ENCODE measurements at places on chromosomes 3 and 15.

DNA sequence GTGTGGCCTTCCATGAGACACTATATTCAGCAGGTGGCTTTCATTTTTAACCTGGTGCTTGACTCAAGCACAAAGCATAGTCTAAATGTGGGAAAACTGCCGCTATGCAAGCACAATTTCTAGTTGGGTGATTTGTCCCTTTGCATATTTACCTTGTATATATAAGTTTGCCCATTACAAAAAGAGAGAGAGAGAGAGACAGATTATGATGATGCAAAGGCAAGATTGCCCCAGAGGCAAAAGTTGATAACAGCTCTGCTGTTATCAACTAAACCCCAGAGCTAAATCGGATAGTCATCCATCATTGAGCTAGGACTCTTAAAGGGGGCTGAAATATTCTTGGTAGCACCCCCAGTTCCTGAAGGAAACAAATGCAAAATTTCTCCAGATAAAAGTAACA, 141.5 kb downstream of the AQP9 start:
- DNase-seq, result no peak

- DNase-seq, result no peak
These were observed 1.7 kb upstream of the SLC25A38 start for GRCh38 chr3:39381432-39381831.

DNA sequence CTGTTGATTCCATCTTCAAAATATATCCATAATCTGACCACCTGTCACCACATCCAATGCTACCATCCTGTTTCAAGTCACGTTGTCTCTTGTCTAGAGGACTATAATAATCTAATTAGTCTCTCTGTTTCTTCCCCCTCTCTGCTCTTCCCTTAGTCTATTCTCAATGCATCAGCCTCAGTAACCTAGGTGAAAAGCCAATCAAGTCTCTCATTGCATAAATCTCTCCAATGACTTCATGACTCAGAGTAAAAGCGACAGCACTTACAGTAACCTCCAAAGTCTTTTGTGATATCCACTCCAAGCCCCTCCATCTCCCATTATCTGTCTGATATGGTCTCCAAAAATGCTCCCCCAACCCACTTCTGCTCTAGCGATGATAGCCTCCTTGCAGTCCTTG, 7.2 kb downstream of the UBA3 start:
- no peak for DNase-seq

DNA sequence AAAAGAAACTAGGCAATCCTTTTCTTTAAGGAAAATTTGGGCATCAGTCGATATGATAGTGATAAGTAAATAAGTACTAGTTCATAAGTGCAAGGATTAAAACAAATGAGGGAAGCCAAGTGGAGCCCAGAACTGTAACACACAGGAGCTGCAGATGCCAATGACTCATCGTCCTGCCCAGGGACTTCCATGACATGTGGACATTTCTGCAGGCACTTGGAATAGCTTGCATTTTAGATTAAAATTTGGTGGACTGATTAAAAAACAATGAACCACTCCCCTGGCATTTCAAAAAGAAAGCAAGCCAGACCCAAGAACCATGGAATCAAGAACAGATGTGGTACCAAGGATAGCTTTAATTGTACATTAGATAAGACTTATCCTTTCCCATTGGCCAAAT, 2.9 kb downstream of the SAMD7 start:
- DNase-seq, result no peak

DNA sequence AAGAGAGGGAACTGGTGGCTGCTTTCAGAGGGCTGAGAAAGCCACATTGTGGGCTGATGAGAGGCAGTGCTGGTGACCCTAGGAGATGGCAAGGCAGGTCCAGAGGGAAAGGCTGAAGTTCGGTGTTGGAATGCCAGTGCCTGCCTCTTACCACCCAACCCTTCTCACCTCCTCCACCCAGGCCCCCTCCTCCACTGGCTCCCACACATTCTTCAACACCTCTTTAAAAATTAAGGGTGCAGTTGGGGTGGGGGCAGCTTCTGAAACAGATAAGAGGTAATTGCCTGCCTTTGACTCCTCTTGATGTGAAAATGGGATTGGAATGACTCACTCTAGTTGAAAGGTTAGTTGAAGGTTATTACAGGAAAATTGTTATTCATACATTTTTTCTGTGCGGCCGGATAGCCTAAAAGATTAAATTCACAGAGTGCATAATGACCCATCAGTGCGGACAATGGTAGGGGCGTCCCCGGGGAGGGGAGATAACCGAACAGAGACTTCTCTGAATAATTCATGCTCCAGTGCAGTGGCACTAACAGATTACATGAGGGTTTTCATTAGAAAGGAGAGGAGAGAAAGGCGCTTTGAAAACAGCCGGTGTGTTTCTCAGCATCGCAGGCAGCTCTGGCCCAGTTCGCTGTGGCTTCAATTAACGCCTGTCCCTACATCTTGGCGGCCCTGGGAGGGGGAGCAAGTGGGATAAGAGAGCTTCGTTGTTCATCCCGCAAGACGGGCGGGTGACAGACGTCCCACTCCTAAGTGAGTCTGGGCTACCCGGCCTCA, 212.4 kb downstream of the TLE3 start:
- DNase-seq, result no peak

Data from stimulated activated CD4-positive, alpha-beta T cell treated with anti-CD3 and anti-CD28 coated beads, Interleukin-12 subunit alpha, Interleukin-12 subunit beta, amount 100 ng/mL, for 48 hours (primary cell).